ENCODE measurements at places on chromosomes 5 and 9.

DNA sequence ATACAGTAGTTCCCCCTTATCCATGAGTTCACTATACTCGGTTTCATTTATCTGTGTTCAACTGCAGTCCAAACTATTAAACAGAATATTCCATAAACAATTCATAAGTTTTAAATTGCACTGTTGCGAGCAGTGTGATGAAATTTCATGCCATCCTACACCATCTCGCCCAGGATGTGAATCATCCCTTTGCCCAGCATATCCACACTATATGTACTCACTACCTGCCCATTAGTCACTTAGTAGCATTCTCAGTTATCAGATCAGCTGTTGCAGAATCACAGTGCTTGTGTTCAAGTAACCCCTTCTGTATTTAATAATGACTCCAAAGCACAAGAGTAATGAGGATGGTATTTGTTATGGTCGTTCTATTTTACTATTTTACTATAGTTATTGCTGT is 51.5 kb downstream of the SHOC1 start:
- no peak for DNase-seq

GRCh38 chr5:173191561-173191960 is 43.4 kb downstream of the NKX2-5 start:
- no peak for DNase-seq

DNA sequence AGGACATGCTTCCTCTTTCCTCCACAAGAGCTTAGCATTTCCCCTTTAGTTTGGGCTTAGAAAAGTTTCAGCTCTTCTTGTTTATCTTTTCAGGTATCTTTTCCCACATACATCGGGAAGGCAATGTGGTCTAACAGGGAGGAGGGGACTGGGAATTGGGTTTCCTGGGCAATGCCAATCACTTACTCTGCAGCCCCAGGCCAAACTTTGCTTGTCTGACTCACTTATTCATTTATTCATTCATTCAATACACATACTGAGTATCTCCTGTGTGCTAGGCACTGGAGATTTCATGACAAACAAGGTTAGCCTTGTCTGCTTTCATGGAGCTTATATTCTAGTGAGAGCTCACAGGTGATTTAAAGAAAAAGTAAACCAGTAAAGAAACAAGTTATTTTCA is 10.7 kb upstream of the POU4F3 start:
- DNase-seq = no peak

DNA sequence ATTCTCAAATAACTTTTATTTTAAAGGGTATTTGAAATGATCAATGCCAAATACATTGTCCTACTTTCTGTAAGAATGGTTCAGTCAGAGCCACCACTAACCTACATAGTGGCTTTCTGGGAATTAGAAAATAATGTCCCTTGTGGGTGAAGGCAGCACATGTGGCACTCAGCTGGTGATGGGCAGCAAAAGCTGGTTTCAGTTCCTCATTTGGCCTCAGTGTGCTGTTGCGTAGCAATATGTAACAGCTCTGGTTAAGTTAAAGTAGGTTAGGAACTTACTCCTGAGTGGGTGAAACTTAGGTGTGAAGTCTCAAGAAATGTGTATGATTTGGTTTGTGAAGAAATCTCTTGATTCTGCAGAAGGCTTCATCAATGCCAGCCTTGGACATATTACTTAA is 99.6 kb upstream of the SPEF2 start:
- DNase-seq = no peak

DNA sequence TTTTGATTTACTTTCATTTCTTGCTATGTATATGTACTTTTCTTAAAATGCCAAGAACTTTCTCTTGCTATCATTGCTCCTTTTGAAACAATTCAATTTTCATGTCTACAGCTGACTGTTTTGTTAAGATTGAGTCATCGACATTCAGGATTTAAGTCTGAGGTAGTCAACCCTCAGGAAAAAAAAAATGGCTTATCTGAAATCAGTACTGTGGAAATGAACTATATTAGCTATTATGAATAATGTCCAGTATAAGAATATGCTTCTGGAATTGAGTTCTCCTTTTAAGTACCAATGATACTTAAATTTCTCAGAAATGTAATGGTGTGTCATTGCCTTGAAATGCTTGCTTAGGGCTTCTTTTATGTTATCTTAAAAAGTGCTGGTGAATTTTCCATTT is 37.9 kb downstream of the TNFAIP8 start:
- no peak for DNase-seq
